ENCODE measurements at places on chromosomes 1 and 21.
A peak's percentile ranks its signal among the peaks of the same experiment; 100 is the strongest.

GRCh38 chr1:59422921-59423575, 126.2 kb downstream of the FGGY start:
- DNase-seq = no peak

DNA sequence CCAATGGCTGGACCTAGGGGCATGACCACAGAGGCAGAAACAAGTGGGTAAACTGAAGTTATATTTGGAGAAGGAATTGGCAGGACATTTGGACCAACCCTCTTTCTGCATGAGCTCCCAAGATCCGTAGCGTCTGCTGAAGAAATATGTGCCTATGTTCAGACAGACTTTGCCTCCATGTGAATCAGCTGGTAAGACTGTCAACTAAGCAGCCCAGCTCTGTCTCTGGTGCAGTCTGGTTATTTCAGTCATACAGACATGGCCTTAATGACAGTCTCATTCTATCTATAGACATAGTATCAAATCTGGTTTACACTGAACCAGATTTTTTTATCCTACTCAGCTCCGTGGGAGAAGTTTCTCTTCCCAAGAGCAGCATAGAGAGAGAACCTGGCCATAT, 63.1 kb upstream of the PBX1 start:
- DNase-seq = no peak

GRCh38 chr1:220770245-220770913, 16.3 kb upstream of the MTARC1 start:
- DNase-seq = no peak

DNA sequence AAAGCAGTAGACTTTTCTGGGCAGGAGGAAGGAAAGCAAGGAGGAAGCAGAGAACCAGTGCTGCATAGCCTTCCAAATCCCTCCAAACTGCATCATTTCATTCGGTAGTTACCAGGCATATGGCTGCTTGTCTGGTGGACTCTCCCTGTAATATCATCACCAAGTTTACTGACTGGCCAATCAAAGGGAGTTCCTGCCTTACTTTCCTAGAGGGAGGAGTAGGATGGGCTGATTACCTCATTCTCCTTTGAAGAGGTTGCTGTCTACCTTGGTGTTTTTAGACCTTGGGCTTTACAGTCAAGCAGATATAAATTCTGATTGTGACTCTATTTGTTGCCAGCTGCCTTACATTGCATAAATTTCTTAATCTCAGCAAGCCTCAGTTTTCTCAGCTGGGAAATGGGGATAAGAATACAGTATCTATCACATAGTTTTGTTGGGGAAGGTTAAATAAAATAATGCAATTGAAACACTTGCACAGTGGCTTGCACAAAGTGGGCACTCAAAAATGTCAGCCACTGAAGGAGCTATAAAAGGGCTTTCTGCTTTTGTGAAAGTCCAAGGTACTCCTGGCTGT, 297.3 kb upstream of the PROX1 start:
- no peak for DNase-seq

GRCh38 chr1:109750920-109751319, 10.1 kb upstream of the GSTM3 start:
- no peak for DNase-seq

GRCh38 chr1:45894331-45894730, 90.9 kb downstream of the MAST2 start:
- no peak for DNase-seq

DNA sequence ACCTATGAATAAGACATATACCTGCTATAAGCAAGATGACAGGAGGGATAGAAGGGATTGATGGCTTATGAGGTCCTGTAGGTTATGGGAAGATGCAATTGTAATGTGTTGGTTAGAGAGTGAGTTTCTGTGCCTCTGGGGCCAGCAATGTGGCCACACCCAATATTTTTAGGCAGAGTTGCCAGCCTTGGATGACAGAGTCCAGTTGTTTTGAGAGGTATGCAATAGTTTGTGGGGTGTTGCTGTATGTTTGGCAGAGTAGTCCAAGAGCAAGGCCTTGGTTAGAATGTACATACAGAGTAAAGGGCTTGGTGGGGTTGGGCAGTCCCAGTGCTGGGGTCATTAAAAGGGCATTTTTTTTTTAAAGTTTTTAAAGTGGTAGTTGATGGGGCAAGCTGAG, 36.6 kb upstream of the PLA2G5 start:
- no peak for DNase-seq

- DNase-seq = no peak
Observed at GRCh38 chr21:19501115-19501514, 1097.5 kb upstream of the TMPRSS15 start.

- DNase-seq = peak; percentile 68
Observed at GRCh38 chr1:220748089-220748934, at the start of gene MTARC2. Gene MTARC2 (plus strand): TSS chr1:220748322. CDS start chr1:220748532, 210 bp downstream.

DNA sequence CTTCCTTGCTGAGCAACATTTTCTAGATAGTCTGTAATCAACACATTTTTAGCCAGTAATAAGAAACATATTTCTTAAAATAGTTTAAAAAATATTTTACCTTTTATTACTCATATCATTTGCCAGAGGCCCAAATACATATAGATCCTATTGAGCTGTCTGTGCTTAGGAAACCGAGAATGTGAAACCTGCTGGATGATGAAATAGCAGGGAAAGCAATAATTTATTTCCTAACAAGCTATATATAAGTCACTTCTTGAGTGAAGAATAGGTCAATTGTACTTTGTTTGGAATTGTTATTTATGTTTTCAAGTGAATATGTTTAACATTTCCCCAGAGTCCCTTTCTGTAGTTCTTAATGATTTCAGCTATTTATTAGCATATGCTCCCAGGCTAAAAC, 339.9 kb upstream of the TMPRSS15 start:
- DNase-seq = no peak

GRCh38 chr1:13801232-13801631, 101.2 kb downstream of the PRDM2 start:
- no peak for DNase-seq

DNA sequence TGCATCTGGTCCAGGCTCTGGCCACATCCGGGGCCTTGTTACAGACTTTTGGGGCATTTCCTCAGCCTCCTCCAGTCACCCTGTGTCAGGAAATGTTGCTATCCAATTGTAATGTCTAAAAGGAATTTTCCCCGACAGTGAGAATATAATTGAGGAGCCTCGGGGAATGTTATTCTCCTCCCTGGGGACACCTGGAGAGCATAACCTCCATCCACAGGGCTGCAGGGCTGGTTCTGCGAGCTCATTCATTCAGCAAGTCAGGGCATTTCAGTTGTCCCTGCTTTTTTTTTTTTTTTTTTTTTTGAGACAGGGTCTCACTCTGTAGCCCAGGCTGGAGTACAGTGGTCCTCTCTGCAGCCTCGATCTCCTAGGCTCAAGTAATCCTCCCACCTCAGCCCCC, 72.6 kb downstream of the MDM4 start:
- DNase-seq = no peak

- no peak for DNase-seq
Observed at GRCh38 chr1:53398091-53398490, 61.1 kb upstream of the DMRTB1 start.

DNA sequence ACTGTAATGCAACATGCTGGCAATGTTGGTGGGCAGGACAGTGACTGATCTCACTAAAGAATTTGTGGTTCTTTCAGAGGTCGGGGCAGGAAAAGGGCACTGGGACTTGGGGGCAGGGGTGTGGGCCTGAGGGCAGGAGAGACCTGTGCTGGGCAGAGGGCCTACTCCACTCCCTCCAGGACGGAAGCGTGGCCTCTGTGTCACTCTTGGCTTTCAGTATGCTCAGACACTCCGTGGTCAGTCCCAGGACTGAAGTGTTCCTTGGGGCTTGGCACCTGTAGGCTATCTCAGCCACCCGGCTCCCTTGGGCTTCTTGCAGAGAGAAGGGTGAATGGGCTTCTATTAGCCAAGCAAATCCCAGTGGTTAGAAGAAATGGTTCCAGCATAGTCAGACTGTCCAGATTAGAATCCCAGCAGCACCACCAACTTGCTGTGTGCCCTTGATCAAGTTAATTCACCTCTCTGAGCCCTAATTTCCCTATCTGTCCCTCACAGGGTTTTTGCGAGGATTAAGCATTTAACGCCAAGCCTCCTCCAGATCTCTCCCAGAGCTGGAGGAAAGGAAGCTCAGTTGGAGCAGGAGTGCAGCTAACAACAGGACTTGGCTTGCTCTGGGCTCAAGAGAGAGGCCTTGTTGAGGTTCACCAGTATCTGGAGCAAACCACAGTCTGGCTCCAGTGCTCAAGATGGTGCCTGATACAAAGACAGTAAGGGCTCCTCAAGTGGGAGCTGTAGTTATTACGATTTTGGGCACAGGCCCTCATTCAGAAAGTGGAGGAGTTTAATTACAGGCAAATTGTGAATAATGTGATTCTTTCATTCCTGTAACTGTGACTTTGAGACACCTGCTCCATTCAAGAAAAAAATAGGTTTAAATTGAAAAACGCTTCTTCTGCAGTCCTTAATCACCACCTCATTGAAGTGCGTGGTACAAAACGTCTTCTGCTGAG, 57.7 kb upstream of the LRP8 start:
- no peak for DNase-seq

GRCh38 chr1:201359873-201360210, 17.6 kb downstream of the TNNT2 start:
- DNase-seq = no peak

- no peak for DNase-seq
Observed at GRCh38 chr1:5662744-5663126, 329.5 kb downstream of the NPHP4 start.
